ENCODE measurements at places on chromosomes 11 and 22.

GRCh38 chr11:38448284-38448683, 1850.2 kb upstream of the RAG2 start:
- DNase-seq = no peak

- DNase-seq = no peak
These were observed 61.7 kb downstream of the ETS1 start for GRCh38 chr11:128525411-128526243.

DNA sequence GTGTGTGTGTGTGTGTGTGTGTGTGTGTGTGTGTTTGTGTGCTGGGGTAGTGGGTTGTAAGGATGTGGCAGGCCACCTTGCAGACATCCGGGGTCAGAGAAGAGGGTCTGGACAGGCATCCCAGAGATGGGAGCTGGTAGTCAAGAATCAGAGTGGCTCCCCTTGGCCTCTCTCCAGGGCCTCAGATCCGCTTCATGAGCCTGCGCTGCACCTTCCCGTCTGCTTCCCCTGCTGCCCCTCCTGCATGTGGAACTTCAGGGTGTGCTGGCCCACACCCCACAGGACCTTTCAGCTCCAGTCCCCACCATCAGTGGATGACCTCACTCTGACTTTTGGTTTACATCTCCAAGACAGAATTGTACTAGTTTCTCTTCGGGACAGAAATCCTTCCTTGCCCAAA, 31.2 kb downstream of the TREH start:
- no peak for DNase-seq

DNA sequence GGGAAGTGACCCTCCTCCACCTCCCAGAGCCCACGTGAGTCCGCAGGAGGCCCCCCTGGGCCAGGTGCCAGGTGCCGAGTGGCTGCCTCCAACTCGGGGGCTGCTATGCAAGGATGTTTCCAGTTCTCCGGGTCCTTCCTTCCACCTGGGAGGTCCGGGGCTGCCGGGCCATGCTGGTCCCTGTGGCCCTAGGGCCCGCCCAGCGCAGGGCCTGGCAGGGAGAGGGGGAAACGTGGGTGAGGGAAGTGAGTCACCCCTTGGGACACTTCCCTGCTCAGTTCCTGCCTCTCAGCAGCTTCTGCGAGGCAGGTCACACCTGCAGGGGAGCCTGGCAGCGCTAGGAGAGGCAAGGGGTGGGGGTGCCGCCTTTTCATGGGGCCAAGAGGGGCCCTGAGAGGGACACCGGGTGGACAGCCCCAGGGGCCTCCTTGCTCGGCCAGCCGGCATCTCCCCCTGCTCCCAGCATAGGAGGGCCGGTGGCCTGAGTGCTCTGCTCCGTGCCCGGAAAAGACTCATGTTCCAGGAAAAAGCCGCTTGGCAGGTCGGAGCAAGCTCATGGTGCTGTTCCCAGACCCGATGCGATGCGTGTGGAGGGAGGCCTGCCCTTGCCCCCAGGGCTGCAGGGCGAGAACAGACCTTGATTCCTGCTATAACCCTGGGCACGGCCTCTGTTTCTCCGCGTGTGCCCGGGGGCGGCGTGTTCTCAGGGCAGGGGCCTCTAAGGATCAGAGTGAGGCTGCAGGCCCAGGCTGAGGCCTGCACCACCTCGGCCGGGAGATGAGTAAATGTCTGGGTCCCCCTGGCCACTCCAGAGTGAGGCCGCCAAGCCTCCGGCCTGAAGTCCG, 30.3 kb upstream of the WNT7B start:
- no peak for DNase-seq

DNA sequence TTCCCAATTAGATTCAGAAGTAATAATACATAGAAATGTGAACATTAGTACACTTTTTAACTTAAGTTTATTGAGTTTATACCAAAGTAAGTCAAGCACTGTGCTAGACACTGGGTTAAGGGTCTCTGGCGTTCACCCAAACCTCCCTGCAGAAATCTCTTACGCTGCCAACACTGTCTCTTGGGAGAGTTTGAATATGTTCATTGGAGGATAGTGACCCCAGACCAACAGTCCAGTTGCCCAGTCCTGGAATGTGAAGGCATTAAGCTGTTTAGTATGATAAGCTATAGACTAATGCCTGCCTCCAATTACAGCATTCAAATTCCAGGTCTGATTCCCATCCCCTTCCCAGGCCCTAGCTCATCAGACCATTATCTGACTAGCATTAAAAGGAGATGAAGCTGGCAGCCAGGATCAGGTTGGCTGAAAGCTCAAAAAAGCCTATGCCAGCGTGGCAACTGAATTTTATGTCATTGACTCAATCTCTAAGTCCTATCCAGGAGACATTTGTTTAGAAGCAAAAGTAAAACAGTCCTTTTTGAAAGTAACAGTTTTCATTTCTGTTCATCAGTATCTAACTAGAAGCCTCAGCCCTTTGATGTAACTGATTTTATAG, 77.8 kb downstream of the SFI1 start:
- no peak for DNase-seq

DNA sequence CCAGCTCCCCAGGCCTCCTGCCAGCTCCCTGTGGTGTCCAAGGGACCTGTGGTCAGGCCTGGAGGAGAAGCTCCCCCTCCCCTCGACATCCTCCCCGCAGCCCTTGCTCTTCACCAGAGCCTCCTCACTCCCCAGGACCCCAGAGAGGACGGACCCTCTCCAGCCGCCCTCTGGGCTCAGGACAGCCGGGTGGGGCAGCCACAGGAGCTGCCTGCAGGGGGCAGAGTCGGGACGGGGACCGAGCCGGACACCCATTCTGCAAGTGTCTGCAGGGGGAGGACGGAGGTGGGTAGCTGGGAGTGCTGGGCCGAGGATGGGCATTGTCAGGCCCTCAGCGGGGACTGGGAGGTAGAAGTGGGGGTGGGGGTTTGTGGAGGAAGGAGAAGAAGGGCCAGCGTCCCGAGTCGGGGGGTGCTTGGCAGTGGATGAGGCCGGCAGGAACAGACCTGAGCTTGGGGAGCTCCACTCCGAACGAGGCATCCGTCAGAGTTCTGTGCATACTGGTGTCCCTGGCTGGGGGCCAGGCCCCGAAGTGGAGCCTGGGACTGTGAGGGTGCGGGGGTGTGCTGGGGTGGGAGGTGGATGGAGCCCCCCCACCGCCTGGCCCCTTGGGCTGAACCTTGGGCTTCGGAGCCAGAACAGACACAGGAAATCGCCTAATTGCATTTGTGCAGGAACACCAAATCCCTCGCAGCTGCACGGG, 15.2 kb downstream of the PRR33 start:
- no peak for DNase-seq

DNA sequence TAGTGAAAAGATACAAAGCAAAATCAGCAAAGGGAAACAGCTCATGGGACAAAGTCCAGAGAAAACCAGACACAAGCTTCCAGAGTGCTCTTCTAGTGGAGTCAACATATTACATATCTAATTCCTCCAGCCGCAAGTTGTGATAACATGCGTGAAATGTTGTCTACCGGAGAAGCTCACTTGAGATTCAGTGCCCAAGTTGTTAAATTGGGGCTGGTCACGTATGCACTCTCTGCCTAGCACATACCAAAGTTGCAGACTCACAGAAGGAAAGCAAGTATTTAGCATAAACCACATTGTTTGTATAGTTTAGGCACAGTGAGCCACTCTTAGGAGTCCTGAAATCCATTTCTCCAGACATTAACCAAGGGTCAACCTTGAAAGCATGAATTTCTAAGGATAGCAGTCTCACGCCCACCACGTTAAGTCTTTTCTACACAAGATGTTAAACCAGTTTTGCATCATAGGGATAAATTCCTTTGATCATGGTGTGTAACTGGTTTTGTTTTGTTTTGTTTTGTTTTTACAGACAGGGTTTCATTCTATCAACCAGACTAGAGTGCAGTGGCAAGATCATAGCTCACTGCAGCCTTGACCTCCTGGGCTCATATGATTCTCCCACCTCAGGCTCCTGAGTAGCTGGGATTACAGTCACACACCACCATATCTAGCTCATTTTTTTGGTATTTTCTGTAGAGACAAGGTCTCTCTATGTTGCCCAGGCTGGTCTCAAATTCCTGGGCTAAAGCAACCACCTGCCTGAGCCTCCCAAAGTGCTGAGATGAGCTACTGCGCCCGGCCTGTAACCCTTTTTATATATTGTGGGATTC, 39.5 kb upstream of the EP300 start:
- DNase-seq = no peak

- no peak for DNase-seq
These were observed 2.9 kb upstream of the APOBEC3A start for GRCh38 chr22:38954414-38955043.

GRCh38 chr11:1696608-1697570, at the start of gene KRTAP5-6:
Gene KRTAP5-6 (plus strand): TSS chr11:1697195. CDS start chr11:1697246, 51 bp downstream.
- no peak for DNase-seq

DNA sequence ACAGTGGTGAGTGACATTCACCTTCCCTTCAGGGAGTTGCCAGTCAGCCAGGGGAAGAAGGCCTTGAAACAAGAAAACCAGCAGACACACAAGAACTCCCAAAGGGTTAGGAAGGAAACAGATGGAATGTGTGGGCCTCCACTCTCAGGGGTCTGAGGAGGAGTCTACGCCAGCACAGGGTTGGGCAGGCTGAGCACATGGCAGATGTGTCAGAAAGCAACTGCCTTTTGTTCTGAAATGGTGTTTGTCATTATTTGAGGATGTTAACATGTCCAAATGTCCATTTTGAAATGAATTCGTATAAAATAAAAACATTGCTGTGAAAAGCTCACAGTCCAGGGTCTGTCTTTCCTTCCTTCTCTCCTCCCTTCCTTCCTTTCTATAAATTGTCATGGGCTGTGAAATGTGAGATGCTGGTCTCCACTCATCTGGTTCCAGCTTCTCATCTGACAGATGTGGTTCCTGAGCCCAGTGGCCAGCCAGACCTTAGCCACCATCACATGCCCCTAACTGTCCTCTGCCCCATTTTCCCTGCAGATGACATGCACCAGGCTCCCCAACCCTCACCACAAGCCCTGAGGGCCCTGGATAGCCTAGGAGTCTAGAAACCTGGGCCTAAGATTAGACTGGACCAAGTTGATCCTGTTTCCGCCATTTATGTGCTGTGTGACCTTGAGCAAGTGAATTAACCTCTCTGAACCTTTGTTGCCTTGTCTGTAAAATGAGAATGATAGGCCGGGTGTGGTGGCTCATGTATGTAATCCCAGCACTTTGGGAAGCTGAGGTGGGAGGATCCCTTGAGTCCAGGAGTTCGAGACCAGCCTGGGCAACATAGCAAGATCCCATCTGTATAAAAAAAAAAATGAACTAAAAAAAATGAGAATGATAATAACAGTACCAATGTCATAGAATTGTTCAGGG, 56.2 kb upstream of the CRYBB3 start:
- DNase-seq = no peak

DNA sequence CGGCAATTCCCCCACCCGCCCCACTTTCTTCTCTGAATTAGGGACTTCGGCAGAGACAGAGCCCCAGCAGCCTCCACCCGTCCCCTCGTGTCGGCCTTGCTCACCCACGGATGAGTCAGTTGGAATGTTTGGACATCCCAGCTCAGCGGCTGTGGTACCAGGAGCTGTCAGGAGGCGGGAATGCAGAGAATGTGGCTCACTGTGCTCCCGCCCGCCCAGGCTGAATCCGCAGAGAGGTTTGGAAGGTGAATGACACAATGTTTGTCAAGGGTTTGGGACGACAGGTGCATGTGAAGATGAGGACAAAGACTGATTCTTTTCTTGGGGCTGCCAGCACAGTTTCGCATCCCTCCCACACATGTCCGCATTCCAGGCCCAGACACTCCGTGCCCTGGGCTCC, 39.6 kb downstream of the LIF start:
- no peak for DNase-seq

GRCh38 chr22:49536571-49537131, 291.0 kb downstream of the BRD1 start:
- no peak for DNase-seq

- DNase-seq = no peak
These were observed 86.0 kb upstream of the IZUMO1R start for GRCh38 chr11:94218372-94218771.

- no peak for DNase-seq
These were observed 29.8 kb downstream of the DUSP8 start for GRCh38 chr11:1542267-1542666.

DNA sequence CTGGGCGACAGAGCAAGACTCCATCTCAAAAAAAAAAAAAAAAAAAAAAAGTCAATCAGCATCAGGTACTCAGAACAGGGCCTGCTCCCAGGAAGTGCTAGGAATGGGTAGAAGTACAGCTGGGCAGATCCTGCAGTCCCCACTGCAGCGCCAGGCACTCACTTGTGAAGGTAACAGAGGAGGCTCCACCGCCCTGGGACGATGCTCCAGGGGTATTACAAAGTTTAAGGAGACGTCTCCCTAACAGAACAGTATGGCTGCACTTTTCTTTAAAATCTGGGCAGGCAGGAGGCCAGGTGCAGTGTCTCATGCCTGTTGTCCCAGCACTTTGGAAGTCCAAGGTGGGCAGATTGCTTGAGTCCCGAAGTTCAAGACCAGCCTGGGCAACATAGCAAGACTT, 1449.0 kb downstream of the BRD1 start:
- DNase-seq = no peak

DNA sequence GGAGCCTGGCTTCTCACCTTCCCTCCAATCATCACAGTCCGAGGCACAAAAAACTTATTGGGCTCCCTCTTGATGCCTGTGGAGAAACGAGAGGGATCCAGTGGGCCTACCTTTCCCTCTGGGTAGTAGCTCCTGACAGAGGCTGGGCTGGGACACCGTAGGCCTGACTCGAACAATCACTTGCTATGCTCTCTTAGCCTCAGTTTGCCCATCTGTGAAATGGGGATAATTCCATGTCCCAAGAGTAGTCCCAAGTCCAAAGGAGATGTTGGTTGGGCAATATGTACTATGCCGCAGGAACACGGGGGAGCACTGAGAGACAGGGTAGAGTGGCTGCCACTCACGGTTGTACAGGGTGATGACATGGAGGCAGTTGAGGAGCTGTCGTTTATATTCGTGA, 7.6 kb upstream of the RASGRP2 start:
- DNase-seq = no peak

DNA sequence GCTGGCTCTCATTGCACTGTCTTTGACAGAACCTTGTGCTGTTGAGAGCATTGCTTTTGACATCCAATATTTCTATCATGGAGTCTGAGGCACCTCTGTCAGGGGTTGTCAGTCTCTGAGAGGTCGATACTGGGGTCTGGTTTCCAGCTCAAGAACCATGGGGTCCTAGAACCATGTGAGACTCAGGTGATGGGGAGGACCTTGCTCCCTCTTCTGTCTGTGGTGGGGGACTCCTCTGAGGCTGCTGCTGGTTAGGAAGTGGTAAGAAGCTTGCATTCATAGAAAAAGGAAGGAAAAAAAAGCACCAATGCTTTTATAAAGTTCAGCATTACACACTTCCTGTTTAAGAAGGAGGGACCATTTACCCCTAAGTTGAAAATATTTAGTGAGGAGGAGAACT, 91.8 kb upstream of the CD44 start:
- no peak for DNase-seq

DNA sequence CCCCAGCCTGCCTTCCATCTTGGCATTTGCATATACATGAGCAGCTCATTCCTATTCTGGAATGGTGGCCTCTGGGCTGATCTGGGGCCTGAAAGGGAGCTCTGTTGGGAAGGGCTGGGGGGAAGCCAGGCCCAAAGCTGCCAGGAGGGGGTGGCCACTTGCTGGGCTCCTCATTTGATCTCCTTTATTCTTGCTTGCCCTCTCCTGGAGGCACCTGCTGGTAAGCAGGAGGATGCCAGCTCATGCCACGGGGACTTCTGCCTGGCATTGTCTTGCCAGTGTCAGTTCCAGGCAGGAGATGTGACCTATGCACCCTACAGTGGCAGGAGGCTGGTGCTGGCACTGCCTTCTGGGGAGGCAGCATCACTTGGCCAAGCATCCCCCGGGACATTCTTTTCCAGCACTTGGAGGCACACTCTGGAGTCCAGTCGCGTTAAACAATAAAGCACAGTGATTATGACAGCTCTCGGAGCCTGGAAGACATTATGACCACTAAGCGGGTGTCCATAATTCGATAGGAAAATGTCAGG, 128.3 kb downstream of the NTM start:
- DNase-seq = no peak
